ENCODE measurements at places on chromosomes 3 and 15.

- no peak for DNase-seq
These were observed 19.9 kb upstream of the LRRC58 start for GRCh38 chr3:120369037-120369467.

DNA sequence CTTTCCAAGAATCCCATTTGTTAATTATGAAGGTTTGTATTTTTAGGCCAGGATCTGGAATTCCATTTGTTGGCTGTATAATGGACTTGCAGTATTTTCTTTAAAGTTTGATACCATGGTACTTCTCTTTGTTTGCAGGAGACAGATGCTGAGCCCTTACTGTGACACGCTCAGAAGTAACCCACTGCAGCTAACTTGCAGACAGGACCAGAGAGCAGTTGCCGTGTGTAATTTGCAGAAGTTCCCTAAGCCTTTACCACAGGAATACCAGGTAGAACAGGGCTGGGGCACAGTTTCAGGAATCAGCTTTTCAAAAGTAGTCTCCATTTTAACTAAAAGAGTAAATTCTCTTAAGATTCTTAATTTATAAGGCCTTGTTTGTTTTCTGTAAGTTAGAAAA, 59.1 kb downstream of the LMLN start:
- DNase-seq, result no peak

DNA sequence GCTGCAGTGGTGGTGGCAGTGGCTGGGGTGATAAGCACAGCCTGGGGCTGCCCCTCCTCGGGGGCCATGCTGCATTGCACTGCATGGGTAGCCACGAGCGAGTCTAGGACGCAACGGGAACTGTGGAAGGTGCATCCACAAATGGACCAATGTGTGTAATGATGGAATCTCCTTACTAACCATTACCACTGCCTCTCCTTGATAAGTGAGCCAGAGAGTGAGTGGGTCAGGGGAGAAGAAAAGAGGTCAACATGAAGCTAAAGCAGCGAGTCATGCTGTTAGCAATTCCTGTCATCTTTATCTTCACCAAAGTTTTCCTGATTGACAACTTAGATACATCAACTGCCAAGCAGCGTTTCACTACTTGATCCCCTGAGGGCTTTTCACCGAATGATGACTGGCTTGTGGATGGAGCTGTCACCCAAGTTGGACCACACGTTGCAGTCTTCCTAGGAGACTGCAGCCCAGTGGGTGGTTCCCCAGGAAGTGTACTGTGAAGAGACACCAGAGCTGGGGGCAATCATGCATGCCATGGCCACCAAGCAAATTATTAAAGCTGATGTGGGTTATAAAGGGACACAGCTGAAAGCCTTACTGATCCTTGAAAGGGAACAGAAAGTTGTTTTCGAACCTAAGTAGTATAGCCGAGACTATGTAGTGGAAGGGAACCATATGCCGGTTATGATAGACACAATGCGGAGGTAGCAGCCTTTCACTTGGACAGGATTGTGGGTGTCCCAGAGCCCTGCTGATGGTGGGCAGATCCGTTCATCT, 20.6 kb downstream of the SAMD7 start:
- no peak for DNase-seq

GRCh38 chr3:192259661-192260060, 467.7 kb downstream of the FGF12 start:
- no peak for DNase-seq

Measured in activated naive CD8-positive, alpha-beta T cell treated with anti-CD3 and anti-CD28 coated beads, Interleukin-2, amount 50 U/mL, for 16 hours (primary cell).